ENCODE measurements at places on chromosomes 13 and 19.

- no peak for DNase-seq
Observed at GRCh38 chr19:13356185-13356584, 150.1 kb downstream of the CACNA1A start.

GRCh38 chr19:7748756-7749155 lies 1.4 kb upstream of the CD209 start:
- DNase-seq = peak; percentile 48

DNA sequence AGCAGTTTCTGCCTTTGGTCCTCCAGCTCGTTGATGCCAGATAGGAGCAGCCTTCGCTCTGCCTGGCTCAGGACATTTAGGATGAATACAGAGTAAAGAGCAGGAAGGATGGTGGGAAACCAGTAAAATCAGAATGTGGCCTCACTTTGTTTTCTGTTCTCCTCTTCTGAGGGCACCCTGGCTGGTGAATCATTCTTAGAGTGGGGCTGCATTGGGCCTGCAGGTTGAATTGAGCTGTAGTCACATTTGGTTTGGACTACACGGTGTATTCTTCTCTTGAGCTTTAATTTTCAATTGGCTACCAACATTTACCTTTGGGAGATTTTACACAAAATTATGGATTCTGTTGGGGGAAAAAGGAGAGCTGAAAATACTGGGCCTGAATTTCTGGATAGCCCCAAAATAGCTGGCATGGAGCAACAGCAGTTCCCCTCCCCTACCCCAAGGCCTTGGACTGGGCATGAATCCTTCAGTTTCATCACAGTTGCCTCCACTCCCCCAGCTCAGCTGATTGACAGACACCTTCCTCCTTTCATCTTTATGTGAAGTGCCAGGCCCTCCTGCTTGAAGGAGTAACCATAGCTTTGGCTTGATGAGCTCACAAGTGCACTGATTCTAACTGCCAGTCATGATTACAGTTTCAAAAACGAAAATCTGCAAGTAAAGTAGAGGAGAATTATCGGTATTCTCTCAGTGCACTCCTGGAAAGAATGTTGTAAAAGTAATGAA lies 24.3 kb downstream of the ERCC5 start:
- DNase-seq = no peak

- DNase-seq = no peak
Observed at GRCh38 chr19:49387936-49388372, at the start of gene KASH5. TSS of gene KASH5 (plus strand) at chr19:49388249. CDS start at chr19:49390884, 2,635 bp downstream.

DNA sequence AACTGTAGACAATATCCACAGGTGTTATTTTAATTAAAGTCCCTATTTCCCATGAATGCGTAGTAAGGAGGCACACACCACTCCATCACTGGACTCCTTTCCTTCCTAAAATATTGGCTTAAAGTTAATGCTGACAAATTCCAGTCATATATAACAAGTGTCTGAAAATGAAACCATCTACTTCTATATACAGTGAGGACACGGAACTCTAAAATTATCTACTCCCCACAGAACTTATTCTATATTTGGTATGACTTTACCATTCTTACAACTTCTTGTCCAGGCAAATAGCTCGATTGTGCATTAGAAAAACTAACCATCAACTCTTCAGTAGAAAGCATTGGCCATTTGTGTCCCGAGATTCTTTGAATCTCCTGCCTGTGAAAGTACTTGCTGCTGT lies 1560.2 kb downstream of the EFNB2 start:
- DNase-seq = no peak

- no peak for DNase-seq
Observed at GRCh38 chr13:75416327-75417011, 65.5 kb downstream of the TBC1D4 start.

- DNase-seq = no peak
Observed at GRCh38 chr13:102275969-102276368, 125.9 kb downstream of the FGF14 start.

DNA sequence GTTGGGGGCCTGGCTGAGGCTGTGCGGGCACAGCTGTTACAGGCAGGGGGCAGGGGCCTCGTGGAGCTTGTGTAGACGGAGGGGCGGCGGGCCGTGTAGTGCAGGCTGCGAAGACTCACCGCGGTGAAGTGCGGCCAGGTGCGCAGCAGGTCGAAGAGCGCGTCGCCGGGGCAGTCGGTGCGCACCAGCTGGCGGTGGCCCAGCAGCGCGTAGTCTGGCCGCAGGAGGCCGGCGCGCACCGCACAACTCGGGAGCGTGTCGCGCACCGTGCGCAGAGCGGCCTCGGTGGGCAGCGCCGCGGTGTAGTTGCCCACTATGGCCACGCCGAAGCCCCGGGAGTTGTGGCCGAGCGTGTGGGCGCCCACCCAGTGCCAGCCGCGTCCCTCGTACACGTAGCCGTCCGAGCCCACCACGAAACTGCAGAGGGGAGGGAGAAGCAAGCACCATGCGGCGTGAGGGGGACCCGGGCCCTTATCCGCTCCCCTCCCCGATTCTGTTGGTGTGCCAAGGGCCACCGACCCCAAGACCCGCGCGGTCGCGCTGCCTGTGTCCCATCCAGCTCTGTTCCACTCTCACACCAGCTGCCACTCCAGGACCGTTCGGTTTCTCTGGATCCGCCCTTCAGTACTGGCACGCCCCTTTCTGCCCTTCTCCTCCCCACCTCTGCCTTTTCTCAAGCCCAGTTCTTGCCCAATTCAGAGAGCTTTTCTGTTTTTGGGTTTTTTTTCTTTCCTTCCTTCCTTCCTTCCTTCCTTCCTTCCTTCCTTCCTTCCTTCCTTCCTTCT lies 5.4 kb upstream of the RASAL3 start:
- no peak for DNase-seq

- no peak for DNase-seq
Observed at GRCh38 chr13:111936267-111936925, 130.6 kb upstream of the SOX1 start.

GRCh38 chr13:19156013-19156825 lies 25.4 kb downstream of the TUBA3C start:
- DNase-seq = no peak

DNA sequence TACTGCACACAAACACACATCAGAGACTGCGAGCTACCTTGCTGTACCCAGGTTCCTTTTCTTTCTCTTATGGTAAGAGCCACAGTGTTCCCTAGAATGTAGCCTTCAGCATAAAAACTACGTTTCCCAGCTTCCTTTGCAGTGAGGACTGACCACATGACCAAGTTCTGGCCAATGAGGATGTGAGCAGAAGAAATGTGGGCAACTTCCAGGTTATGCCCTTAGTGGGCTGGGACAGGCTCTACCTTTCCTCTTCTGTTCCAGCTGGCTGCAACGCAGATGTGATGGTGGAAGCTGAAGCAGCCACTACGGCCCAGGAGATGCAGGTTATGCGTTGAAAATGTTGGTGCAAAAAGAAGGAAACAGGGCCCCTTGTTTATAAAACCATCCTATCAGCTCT lies 27.5 kb downstream of the VRK3 start:
- DNase-seq = peak; percentile 16

DNA sequence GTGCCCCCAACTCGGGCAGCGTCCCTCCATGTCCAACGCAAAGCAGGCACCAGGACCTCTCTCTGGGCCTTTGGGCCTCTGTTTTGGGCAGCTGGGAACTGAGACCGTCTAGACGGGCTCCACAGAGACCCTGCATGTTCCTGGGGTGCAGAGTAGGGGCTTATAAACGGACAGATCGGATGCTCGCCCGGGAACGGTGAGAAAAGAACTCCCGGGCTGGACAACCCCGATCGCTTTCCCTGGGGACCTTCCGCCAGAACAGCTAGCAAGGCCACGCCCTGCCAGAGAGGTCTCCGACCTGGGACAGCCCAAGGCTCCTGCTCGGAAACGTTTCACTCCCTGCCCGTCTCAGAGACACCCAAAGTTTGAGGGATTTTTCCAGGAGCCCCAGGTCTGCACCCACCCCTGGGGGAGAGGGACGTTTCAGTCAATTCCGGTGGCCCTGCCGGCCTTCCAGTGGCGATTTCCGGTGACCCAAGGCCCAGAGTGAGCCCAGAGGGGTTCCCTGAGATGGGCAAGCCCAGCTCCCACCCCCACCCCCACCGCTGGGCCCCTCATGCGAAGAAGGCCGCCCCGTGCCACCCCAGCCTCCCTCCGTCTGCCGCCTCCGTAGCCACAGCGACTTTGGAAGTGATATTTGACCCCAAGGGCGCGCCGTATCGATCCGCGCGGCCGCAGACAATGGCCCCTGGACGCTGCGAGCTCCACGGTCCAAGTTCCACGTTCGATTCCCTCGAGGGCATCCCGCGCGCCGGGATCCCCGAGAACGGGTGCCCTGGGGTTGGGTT lies 1.7 kb downstream of the NR2F6 start:
- peak; percentile 31 for DNase-seq

DNA sequence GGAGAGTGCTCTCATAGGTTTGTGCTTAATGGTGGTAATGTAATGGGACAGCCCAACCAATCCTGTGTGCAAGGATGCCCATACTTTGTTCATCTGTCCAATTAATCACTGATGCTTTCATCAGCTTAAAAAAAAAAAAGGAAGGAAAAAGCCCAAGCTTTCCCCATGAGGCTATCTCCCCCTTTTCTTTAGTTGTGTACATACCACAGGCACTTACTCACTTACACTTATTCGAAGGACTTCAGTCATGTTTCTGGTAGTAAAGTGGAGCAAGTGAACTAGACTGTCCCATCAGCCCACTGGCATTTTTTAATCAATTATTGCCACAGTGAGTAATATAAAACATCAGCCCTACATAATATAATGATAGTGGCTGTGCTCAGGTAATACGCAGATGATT lies 183.5 kb upstream of the UFM1 start:
- no peak for DNase-seq

- no peak for DNase-seq
Observed at GRCh38 chr13:19861762-19862161, 1.7 kb downstream of the ZMYM5 start.

GRCh38 chr19:55463583-55464031 lies 944 bp downstream of the C19orf85 start:
- no peak for DNase-seq

- DNase-seq = no peak
Observed at GRCh38 chr13:28056970-28057712, 43.2 kb downstream of the FLT3 start.

DNA sequence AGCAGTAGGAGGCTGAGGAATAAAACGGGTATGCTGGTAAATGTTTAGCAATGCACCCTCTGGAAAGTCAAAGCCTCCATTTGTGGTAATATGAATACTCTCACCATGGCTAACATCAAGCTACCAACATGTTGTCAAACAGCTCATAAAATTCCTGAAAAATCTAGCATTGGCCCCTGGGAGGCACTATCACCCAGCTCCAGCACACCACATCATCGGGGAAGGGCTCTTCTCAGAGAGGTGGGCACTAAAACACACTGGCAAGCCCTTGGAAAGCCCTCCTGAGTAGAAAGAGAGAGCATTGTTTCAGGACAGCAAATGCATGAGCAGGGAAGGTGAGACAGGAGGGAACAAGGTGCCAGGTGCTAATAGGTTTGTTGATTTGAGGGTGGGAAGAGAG lies 53.9 kb upstream of the FLT1 start:
- no peak for DNase-seq

DNA sequence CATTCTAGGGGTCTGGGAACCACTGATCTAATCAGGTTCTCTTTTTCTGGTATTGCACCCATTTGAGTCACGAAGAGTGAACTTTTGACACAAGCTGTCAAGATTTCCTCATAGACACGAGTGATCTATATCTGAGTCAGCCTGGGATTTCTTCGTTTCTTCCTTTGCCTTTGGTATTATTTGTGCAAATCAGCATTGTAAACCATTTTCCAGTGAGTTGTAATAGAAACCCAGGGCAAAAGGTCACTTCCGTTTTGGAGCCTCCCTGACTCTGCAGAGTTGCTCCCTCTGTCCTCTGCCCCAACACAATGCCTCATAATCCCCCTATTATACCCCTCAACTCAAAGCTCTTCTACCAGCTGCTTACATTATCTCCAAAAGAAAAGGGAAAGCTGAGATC lies 615.1 kb downstream of the EFNB2 start:
- DNase-seq = peak; percentile 90

DNA sequence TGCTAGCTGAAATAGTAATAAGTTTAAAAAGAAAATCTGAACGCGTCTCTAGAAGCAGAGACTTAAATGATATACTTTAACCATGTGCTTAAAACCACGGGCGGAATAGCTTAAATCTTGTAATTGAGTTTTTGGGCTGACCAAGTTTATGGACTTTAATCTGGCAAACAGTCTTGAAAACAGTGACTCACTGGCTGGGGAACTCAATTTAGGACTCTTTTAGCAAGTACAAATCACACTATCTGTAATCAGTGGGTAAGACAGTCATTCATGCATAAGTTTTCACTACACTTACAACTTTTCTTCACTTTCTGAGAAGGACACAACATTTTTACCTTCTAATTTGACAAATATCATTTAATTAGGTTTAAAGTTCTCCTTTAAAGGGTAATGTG lies 26.8 kb downstream of the ZNF627 start:
- peak; percentile 28 for DNase-seq

- no peak for DNase-seq
Observed at GRCh38 chr19:343941-344624, 513 bp downstream of the MIER2 start.

GRCh38 chr13:109401307-109401706 lies 385.1 kb downstream of the IRS2 start:
- no peak for DNase-seq

- DNase-seq = no peak
Observed at GRCh38 chr19:31233295-31233800, 115.9 kb downstream of the TSHZ3 start.

DNA sequence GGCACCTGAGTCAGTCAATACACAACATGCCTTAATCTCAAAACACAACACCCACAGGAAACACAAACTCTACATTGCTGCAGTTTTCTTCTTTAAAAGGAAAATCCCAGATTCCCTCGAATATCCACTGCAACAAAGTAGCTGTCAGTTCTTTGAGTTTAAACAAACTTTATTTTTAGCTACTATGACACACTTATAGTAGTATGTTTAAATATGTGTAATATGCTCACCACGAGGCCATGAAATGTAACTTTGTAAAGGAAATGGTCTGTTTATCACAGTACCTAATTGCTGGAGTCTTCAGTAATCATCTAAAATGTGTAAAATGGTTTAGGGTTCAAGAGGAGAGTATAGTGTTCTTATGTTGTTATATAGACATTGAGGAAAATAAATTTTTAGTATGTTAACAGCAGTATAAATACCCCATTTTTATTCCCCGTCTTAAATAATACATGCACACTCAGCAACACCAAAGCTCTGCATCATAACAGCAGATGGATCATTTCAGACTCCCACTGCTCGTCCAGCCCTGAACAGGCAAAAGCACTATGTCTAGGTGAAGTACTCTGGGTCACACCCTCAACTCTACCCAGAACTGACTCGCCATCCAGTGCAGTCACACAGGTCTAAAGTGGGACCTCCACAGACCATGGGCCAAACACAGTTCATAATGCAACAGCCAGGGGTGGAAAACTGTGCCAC lies 20.6 kb downstream of the TUBGCP3 start:
- DNase-seq = no peak

DNA sequence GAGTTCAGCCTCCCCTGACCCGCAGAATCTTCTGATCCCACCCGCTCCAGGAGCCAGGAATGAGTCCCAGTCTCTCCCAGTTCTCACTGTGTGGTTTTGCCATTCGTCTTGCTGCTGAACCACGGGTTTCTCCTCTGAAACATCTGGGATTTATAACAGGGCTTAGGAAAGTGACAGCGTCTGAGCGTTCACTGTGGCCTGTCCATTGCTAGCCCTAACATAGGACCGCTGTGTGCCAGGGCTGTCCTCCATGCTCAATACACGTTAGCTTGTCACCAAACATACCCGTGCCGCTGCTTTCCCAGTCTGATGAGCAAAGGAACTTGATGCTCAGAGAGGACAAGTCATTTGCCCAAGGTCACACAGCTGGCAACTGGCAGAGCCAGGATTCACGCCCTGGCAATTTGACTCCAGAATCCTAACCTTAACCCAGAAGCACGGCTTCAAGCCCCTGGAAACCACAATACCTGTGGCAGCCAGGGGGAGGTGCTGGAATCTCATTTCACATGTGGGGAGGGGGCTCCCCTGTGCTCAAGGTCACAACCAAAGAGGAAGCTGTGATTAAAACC lies 1.1 kb upstream of the APOE start:
- no peak for DNase-seq

Measured in mammary epithelial cell (primary cell).